ENCODE measurements at places on chromosomes 16 and 17.

GRCh38 chr17:63442549-63443035 lies 3.5 kb downstream of the CYB561 start:
- H3K27me3 ChIP-seq, result peaks cover 8% of the 10 kb centered on the region
- H3K36me3 ChIP-seq, result no peaks in the 10 kb centered on the region
- no peak overlapping the region for H3K4me3 ChIP-seq
- H3K27ac ChIP-seq, result peak overlapping the region; percentile 9
- peaks cover 19% of the 10 kb centered on the region for H3K4me1 ChIP-seq

DNA sequence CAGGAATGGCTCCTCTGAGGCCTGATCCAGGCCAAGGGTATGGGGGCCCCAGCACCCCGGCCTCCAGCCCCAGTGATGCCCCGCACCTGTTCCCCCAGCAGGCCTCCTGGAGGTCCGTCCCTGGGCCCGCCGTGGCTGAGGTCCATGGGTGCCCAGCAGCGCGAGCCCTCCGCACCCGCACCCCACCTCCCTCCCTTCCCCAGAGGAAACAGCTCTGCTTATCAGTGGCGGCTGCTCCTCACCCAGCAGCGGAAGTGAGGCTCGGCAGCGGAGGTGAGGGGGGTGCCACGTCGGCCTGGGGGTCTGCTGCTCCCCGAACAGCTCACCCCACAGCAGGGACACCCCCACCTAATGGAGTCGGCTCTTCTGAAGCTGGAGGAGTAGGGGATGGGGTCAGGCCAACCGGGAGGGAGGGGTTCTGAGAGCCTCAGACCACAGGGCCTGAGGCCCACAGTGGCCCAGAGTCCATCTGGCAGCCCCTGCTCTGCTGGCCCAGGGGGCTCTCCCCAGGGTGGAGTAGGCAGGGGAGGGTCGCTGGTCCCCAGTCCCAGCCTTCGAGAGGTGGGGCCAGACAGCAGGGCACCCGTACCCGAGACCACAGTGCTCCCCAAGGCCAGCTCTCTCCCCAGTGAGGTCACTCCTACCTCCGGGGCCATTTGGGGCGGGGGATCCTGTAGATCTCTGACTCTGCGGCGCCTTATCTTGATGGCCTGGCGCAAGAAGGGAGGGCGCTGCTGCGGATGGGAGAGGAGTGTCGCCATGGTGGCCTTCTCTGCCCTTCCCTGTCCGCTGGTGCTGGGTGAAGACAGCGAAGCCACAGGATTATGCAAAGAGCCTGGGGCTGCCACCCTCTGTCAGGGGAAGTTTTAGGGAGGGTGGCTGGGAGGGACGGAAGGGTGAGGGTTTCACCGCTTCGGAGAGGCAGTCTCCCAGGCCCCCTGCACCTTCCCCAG lies at the start of gene UNC13D:
Gene UNC13D (minus strand): TSS at position 828 of the 953 bp plus-strand sequence. CDS start 67 bp downstream, at position 761.
- no peak within 1 kb of the TSS for H3K4me3 ChIP-seq
- no peak within 1 kb of the TSS for H3K27ac ChIP-seq
- no peaks in the 10 kb centered on the region for H3K27me3 ChIP-seq
- peak; percentile 21 for DNase-seq
- no peaks in the 10 kb centered on the region for H3K36me3 ChIP-seq

DNA sequence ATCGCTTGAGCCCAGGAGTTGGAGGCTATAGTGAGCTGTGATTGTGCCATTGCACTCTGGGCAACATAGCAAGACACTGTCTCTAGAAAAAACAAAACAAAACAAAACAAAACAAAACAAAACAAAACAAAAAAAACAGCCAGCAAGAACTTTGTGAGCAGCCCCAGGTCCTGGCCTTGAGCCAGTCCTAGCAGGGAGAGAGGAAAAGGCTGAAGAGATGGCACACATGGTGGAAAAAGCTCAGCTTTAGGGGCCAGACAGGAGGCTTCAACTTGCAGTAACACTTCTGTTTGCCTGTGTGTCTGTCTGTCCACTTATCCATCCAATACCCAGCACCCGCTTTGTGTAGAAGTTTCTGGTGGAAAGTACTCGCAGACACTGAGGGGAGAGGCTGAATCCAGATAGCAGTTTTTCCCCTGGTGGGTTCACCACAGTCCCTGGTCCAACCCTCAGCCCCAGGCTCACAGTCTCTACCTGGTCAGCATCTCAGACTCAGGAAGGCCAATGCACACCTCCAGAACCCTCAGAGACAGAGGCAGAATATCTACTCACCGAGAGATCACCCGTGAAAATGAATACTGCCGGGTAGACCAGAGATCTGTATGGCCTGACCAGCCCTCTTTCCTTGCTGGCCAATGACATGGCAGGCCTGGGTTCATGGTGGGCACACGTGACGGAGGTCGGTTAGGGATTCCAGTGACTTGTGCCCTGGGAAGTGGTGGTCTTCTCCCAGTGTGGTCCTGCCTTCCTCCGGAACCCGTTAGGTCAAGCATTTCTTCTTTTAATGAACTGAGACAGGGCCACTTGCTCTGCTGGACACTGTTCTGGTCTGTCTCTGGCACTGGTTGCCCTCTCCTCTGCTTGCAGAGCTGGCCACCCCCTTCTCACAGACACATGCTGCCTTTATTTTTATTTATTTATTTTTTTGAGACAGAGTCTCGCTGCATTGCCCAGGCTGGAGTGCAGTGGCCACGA lies 79.5 kb upstream of the DNAJA2 start:
- no peak overlapping the region for H3K27ac ChIP-seq
- no peaks in the 10 kb centered on the region for H3K36me3 ChIP-seq
- H3K27me3 ChIP-seq, result peaks cover 4% of the 10 kb centered on the region
- DNase-seq, result no peak

DNA sequence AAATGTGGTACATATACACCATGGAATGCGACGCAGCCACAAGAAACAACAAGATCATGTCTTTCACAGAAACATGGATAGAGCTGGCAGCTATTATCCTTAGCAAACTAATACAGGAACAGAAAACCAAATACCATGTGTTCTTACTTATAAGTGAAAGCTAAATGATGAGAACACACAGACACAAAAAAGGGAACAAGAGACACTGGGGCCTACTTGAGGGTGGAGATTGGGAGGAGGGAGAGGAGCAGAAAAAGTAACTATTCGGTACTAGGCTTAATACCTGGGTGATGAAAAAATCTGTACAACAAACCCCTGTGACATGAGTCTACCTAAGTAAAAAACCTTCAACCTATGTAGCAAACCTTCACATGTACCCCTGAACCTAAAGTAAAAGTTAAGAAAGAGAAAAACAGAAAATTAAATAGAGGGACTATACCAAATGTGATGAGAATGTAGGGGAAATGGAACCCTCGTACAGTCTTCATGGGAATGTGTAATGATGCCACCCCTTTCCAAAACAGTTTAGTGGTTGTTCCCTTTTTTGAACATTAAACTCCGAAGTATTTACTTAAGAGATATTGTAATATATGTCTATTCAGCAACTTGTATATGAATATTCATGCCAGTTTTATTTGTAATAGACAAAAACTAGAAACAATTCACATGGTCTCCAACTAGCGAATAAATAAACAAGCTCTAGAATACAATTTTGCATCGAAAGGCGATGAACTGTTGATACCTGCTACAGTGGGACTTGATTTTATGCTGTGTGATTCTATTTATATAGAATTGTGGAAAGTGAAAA lies 33.9 kb downstream of the AHSP start:
- no peak overlapping the region for H3K4me3 ChIP-seq
- no peak overlapping the region for H3K27ac ChIP-seq
- H3K4me1 ChIP-seq, result no peaks in the 10 kb centered on the region
- H3K27me3 ChIP-seq, result no peaks in the 10 kb centered on the region

DNA sequence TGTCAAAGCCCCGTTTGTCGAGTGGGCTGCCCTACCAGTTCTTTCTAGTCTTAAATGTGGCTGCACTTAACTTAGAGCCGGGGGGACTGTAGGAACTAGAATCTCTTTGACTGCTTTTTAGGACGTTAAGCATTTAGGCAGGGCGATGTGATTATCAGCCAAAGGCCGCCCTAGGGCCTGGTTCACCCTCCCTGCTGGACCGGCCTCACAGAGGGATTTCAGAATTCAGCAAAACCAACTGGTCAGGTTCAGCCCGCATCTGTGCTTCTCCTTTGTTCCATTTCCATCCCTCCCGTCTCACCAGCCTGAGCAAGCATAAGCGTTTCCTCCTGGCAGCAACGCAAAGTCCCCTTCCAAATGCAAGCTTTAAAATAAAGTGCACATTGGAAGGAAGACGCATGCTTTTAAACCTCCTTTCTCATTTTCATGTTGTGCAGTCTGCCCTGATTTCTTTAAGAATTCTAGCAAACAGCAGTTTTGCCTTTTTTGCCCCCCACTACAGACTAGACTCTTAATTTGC lies 16.5 kb upstream of the NAT9 start:
- peaks cover 2% of the 10 kb centered on the region for H3K4me1 ChIP-seq
- H3K27ac ChIP-seq, result no peak overlapping the region
- H3K27me3 ChIP-seq, result peaks cover 3% of the 10 kb centered on the region
- H3K36me3 ChIP-seq, result no peaks in the 10 kb centered on the region
- no peak overlapping the region for H3K4me3 ChIP-seq

GRCh38 chr17:80800481-80801391 lies 190.9 kb upstream of the CHMP6 start:
- H3K4me1 ChIP-seq, result peaks cover 39% of the 10 kb centered on the region
- H3K27ac ChIP-seq, result no peak overlapping the region
- peaks cover 3% of the 10 kb centered on the region for H3K27me3 ChIP-seq
- DNase-seq, result no peak
- H3K4me3 ChIP-seq, result no peak overlapping the region

DNA sequence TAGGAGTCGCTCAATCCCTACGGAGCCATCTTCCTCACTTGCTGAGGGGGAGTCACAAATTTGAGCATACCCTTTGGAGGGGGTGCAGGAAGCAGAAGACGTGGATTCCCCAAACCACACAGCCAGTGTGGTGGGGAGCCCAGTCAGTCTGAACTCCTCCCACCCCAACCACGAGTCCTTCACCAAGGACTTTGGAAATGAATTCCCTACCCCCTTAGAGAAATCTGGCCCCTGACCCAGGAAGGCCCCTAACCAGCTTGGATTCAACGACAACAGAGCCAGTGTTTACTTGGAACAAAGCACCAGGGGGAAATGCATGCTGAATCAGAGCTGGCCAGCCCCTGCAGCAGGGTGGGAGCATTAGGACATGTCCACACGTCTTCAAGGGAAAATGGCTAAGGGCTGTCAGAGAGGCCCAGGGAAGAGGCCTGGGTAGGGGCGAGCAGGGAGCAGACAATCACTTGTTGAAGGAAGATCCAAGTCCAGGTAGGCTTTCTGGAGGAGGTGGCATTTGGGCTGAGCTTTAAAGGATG lies 5.5 kb upstream of the TMEM92 start:
- peaks cover 6% of the 10 kb centered on the region for H3K27me3 ChIP-seq
- no peak overlapping the region for H3K27ac ChIP-seq
- no peaks in the 10 kb centered on the region for H3K36me3 ChIP-seq
- DNase-seq, result no peak
- peaks cover 7% of the 10 kb centered on the region for H3K4me1 ChIP-seq

- DNase-seq, result no peak
- no peaks in the 10 kb centered on the region for H3K27me3 ChIP-seq
- H3K4me1 ChIP-seq, result no peaks in the 10 kb centered on the region
- H3K27ac ChIP-seq, result no peak overlapping the region
Measured at GRCh38 chr16:80122115-80122514, 418.7 kb upstream of the DYNLRB2 start.

DNA sequence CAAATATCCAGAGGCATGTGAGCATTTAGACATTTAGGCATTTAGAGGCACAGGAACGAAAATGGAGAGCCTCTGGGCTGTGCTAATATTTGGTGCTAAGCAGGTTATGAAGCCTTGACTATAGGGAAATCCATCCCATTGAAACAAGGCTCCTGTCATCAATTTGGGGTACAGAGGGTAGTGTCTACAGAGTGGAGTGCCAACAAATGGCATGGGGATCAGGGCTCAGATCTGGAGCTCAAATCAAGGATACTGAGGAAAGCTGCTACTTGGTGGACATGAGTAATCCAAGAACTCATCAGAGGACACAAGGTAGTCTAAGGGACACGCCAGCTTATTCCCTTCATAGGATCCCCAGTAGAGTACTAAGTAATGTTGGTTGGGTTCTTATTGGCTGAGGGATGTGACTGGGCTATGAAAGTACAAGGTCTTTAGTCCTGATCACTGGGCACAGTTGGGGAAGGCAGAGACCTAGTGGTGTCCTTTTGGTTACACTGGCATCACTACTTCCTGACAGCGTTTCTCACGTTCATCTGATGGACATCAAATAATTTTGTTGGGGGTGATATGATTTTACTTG lies 5.2 kb downstream of the KRT10 start:
- H3K27ac ChIP-seq, result no peak overlapping the region
- DNase-seq, result no peak
- peaks cover 2% of the 10 kb centered on the region for H3K4me1 ChIP-seq
- H3K36me3 ChIP-seq, result no peaks in the 10 kb centered on the region

DNA sequence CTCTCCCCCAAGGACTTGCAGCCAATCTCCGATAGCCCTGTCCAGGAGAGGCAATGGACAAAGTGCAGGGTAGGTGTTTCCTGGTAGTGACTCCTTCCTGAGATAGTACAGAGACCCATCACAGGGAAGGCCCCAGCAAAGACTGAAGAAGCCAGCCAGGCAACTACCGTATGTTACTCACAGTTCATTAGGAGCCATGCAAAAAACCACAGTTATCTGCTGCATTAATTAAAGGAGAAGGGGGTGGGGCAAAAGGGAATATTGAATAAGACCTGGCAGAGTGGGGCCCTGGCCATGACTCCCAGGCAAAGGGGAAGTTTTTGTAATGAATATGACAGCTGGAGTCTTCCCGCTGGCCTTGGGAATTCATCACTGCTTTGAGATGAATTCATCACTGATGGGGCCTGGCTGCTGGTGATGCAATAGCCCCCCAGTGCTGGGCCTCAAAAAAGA lies 2.5 kb upstream of the SLC13A2 start:
- no peaks in the 10 kb centered on the region for H3K36me3 ChIP-seq
- peaks cover 3% of the 10 kb centered on the region for H3K27me3 ChIP-seq
- H3K4me1 ChIP-seq, result peaks cover 4% of the 10 kb centered on the region
- no peak overlapping the region for H3K27ac ChIP-seq

DNA sequence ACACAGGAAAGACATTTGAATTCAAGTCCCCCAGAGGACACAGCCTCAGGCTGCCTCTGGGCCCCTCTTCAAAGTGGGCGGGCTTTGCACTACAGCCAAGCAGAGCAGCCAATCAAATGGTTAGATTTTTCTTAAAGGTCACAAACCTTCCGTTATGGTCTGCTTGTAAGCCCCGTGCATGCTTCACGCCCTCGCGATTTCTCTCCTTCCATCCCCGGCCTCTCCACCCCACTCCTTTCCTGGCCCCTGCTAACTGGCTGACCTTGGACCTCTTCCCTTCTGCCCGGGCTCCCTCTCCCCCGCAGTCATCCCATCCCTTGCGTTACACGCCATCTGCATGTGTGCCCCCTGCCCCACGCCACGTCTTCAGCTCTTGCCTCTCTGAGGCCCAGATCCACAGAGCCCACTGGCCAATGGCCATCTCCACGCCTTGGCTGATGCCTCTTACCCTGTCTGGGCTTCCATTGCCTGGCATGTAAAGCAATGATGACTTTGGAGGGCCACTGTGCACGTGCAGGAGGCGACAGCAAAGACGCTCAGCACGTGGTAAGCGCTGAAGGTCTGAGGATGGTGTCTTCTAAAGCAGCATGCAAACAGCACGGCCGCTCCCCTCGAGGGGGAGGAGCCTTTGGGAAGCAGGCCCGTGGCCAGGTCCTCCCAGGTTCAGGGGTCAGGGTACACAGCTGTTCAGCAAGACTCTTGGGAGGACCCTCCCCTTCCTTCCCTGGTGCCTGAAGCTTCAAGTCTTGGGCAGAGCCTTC lies 86.8 kb downstream of the ZDHHC7 start:
- H3K27ac ChIP-seq, result peak overlapping the region; percentile 52
- H3K36me3 ChIP-seq, result no peaks in the 10 kb centered on the region
- H3K27me3 ChIP-seq, result peaks cover 17% of the 10 kb centered on the region
- H3K4me3 ChIP-seq, result no peak overlapping the region
- no peak for DNase-seq
